ENCODE measurements at places on chromosomes 11 and 22. TPM values are rescaled to one million over a fixed set of nuclear protein-coding genes. Genes with fewer than 3 reads are reported as not detected.
A peak's percentile ranks its signal among the peaks of the same experiment; 100 is the strongest.

MMP13 gene
- 0.21 TPM for total RNA-seq

OTUB1 gene
- total RNA-seq, result 66.2 TPM

- H3K27ac ChIP-seq, result no peak overlapping the region
- H3K36me3 ChIP-seq, result no peaks in the 10 kb centered on the region
- DNase-seq, result no peak
- no peak overlapping the region for H3K4me3 ChIP-seq
Observed at GRCh38 chr11:65672180-65672860, 9.6 kb upstream of the RELA start.

GRCh38 chr22:35440129-35440528, 40.2 kb downstream of the MCM5 start:
- no peaks in the 10 kb centered on the region for H3K27me3 ChIP-seq
- H3K4me3 ChIP-seq, result no peak overlapping the region
- DNase-seq, result no peak
- no peaks in the 10 kb centered on the region for H3K36me3 ChIP-seq
- H3K4me1 ChIP-seq, result peaks cover 1% of the 10 kb centered on the region
- H3K27ac ChIP-seq, result no peak overlapping the region

- DNase-seq, result no peak
- H3K27ac ChIP-seq, result no peak overlapping the region
- H3K36me3 ChIP-seq, result no peaks in the 10 kb centered on the region
- peaks cover 58% of the 10 kb centered on the region for H3K27me3 ChIP-seq
- H3K4me3 ChIP-seq, result no peak overlapping the region
Observed at GRCh38 chr11:1625541-1625940, 3.6 kb upstream of the KRTAP5-4 start.

DNA sequence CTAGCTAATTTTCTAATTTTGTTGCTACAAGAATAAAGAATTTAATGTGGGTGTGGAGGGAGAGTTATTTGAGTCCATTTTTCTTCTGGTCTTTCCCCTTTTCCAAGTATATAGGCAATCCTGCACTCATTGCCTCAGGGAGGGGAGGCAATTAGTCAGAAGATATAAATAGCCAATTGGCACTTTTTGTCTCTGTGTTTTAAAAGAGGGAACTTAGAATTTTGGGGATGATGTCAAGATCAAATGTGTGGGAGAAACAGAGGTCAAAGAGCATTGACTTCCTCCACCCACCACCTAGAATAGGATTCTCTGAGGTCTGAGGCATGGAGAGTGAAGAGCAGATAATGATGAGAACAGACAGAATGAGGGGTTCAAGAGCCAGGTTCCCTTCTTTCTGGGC, 120.3 kb upstream of the ZC3H12C start:
- H3K27me3 ChIP-seq, result no peaks in the 10 kb centered on the region
- no peaks in the 10 kb centered on the region for H3K36me3 ChIP-seq
- H3K4me3 ChIP-seq, result no peak overlapping the region
- no peak for DNase-seq
- peaks cover 25% of the 10 kb centered on the region for H3K4me1 ChIP-seq

GRCh38 chr22:47219789-47220188, 457.3 kb downstream of the TBC1D22A start:
- H3K27ac ChIP-seq, result no peak overlapping the region
- peaks cover 4% of the 10 kb centered on the region for H3K27me3 ChIP-seq
- H3K4me3 ChIP-seq, result no peak overlapping the region
- H3K4me1 ChIP-seq, result no peaks in the 10 kb centered on the region
- no peaks in the 10 kb centered on the region for H3K36me3 ChIP-seq
- DNase-seq, result peak; percentile 60

DNA sequence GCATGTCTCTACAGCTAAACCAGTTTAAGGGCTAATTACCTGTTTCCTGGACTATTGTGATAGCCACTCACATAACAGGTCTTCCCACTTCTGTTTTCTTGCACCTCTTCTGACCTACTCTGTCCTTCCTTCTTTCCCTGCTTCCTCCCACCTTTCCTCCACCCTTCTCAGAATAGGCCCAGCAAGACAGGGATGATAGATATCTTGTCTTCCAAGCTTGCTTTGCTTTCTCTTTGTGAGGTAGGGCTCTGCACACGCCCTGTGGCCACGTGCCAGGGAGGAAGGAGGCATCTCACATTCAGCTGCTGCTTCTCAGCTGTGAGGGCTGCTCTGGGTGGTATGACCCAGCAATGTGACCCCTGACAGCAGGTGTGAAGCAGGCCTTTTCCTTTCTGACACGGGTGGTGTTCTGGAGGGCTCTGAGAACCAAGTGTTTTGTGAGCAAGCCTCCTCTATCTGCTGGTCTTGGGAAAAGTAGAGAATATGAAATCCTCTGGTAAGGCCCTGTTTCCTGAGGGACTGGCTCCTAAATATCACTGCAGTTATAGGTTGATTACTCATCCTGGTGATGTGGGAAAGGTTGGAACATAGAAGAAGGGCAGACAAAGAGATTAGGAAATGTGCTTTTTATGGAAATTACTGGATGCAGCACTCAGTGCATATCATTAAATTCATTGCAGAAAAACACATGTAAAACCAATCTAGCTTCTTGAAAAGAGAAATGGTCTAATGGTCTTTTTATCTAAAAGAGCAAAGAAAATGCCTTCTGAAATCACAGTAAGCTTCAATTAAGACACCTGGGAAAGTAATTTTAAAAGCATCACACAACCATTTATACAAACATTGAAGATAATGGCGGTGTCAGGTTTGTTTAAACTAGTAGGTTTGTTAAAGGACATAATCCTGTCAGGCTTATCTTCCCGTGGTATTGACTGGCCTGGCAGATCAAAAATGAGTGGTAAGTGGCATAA, 8.5 kb downstream of the AMOTL1 start:
- H3K4me1 ChIP-seq, result peaks cover 52% of the 10 kb centered on the region
- no peaks in the 10 kb centered on the region for H3K27me3 ChIP-seq
- no peak overlapping the region for H3K4me3 ChIP-seq
- DNase-seq, result no peak
- H3K36me3 ChIP-seq, result peaks cover 6% of the 10 kb centered on the region

Data from osteocyte (in vitro differentiated cells).